NCI-H2171 (cell line): ENCODE measurements at places on chromosomes 12 and 14.

DNA sequence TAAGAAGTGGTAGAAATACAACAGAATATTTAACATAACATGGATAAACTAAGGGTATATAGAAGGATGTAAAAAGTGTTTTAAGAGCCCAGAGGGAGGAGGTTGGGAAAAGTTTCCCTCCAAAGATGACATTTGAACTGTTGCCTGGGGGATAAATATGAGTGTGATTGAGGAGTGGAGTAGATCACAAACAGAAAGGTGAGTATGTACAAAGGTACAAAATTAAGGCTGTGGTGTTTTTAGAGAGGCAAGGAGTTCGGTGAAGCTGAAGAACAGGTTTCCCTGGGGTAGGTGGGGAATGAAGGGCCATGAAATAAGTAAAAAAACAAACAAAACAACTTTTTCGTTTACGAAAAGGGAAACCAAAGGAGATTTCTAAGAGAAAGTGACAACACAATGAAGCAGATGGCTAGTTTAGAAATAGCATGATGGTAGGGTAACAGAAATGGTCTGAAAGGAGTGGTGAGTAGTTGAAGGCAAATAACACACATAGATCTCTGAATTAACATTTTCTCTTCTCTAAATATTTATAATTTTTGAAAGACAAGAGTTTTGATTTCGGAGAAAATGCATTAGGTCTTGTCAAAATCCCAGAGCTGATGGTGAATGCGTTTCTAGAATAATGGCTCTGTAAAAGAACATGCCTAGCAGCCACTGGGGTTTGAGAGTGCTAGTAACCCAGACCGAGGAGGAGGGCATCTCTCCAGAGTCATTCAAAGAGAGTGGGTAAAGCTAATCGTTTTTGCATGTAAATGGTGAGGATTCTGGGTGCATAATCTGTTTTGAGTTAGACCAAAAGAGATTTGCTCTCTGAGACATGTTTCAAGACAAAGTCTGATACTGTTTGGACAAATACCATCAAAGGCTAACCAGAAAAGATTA, 240.4 kb upstream of the DCN start:
- DNase-seq, result no peak

- no peak for DNase-seq
Observed at GRCh38 chr12:17076028-17076744, 470.2 kb upstream of the LMO3 start.

- peak; percentile 87 for DNase-seq
Observed at GRCh38 chr12:24049728-24050127, 100.3 kb upstream of the SOX5 start.

DNA sequence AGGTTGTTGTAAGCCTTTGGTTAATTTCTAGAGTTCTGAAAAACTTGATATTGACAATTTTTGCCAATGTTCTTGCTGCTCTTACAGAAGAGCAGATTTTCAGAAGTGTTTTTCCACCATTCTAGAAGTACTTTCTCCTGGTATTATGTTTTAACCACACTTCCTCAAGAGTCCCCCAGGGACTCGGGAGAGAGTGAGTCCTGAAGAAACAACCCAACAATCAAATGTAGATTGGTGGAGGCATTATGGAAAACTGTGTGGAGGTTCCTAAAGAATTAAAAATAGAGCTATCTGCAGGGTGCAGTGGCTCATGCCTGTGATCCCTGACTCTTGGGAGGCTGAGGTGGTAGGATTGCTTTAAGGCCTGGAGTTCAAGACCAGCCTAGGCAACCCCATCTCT, 26.7 kb downstream of the OR10P1 start:
- DNase-seq, result no peak

DNA sequence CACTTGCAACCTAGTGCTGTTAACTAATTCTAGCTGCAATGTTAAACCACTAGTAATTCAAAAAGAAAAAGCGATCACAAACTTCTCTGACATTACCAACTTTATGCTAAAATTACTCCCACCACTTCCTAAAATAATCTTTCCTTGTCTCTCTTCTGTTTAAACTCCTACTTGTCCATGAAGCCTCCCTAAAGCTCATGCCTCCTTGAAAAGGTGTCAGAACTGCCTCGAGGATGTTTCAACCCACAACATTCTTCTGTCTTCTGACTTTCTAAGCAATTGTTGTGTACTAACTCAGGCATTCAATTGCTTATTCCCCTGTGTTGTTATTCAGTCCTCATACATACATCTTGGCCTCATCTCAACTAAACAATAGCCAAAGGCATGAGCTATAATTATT, 5.9 kb downstream of the GNPTAB start:
- no peak for DNase-seq

DNA sequence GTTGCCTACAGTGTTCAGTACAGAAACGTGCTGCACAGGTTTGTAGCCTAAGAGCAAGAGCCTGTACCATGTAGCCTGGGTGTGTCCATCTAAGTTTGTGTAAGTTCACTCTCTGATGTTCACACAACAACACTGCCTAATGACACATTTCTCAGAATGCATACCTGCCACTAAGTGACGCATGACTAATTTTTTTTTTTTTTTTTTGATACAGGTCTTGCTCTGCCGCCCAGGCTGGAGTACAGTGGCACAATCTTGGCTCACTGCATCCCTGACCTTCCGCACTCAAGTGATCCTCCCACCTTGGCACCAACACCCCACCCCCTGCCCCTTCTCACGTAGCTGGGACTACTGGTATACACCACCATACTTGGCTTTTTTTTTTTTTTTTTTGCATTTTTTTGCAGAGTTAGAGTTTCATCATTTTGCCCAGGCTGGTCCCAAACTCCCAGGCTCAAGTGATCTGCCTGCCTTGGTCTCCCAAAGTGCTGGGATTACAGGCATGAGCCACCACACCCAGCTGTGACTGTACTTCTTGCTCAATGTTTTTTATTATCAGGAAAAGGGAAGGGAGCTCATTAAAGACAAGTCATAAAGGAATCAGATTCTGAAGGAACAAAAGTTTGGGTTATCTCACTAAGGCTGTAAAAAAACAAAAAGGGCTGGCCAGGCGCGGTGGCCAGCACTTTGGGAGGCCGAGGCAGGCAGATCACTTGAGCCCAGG, 10.0 kb upstream of the CDC42BPB start:
- no peak for DNase-seq

GRCh38 chr12:68559984-68560850, 50.5 kb upstream of the RAP1B start:
- no peak for DNase-seq

- DNase-seq, result no peak
Observed at GRCh38 chr14:104099096-104100041, 13.9 kb downstream of the ASPG start.

DNA sequence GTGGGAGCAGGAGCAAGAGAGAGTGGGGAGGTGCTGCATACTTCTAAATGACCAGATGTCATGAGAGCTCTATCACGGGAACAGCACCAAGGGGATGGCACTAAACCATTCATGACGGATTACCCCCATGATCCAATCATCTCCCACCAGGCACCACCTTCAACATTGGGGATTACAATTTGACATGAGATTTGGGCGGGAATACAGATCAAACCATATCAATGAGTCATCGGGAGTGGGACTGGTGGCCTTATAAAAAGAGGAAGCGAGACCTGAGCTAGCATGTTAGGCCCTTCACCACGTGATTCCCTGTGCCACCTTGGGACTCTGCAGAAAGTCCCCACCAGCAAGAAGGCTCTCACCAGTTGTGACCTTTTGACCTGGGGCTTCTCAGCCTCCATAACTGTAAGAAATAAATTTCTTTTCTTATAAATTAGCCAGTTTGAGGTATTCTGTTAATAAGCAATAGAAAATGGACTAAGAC, 28.7 kb downstream of the COX8C start:
- DNase-seq, result no peak

DNA sequence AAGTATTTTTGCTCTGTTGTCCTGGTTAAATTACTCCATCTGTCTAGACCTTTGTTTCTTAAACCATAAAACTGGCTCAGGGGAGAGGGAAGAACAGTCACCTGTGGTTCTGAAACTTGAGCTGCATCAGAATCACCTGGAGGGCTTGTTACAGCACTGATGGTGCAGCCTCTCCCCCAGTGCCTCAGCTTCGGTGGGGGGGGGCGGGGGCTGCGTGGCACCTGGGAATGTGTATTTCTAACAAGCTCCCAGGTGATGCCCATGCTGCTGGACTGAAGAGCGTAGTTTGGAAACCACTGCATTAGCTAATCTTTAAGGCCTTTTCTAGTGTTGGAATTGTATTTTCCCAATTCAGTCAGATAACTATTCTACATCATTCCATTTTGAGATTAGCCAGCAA, 42.7 kb downstream of the GPHB5 start:
- DNase-seq, result no peak

- DNase-seq, result no peak
Observed at GRCh38 chr12:111975161-111975931, 37.6 kb downstream of the TMEM116 start.

- DNase-seq, result no peak
Observed at GRCh38 chr12:74292351-74293194, 245.1 kb upstream of the ATXN7L3B start.

- DNase-seq, result no peak
Observed at GRCh38 chr12:14656846-14657245, 39.6 kb downstream of the GUCY2C start.

- DNase-seq, result no peak
Observed at GRCh38 chr12:5200278-5201087, 156.8 kb downstream of the KCNA5 start.

- DNase-seq, result peak; percentile 67
Observed at GRCh38 chr12:48852734-48853688, 1.0 kb upstream of the DDX23 start.

DNA sequence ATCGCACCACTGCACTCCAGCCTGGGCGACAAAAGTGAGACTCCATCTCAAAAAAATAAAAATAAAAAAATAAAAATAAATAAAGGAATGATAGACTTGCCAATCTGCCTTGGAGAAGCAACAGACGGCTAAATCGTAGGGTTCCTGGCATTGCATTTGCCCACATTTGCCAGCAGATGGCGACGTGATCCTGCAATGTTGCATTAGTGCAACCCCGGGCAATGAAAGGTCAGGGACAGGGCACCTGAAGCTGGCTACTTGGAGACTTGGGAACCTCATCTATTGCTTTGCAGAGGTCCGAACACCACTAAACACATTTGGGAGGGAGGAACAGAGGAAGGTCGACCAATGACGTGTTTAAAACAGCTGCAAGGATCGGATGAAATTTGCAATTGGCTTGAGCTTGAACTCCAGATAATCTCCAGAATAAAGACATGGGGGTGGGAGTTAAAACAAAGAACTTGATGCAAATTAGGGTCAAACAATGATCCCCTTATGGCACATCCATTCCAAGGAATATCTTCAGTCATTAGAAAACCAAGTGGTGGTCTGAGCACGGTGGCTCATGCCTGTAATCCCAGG, 34.6 kb downstream of the SPRING1 start:
- peak; percentile 41 for DNase-seq
